ENCODE measurements at places on chromosomes 12 and 14. TPM values are rescaled to one million over a fixed set of nuclear protein-coding genes. Genes with fewer than 3 reads are reported as not detected.

DNA sequence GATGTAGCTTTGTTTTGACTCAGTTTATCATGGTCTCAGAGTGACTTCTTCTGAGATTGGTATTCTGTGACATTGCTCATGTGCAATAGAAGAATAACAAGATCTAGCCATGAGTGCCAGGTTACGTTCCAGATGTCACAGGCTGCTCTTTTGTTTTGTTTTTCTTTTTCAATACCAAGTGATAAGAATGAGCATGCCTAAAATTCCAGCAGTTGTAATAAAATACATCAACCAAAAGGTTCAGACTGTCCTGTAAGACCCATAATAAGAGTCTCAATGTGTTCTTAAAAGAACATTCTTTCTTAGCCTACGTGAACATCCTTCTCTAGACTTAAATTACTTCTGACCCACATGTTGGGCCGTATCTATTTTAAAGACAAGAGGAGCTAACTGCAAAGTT, 669.2 kb downstream of the DIO2 start:
- DNase-seq = no peak

DNA sequence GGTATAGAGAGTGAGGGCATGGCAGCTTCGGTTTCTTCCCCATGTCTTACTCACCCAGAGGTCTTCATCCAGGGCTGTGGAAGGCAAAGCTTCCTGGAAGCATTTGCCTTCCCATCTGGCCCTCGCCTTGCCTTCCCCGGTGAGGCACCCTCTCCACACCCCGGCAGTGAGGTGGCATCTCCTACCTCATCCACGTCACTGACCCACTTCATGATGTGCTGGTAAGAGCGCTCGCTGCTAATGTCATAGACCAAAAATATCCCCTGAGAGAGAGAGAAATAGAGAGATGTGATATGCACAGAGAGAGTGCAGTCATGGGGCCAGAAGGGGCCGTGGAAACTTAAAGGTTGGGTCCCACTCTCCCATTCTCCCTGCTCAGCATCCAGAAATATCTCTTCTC, 8.3 kb upstream of the GPX2 start:
- peak; percentile 69 for DNase-seq

GRCh38 chr14:59101476-59101875, 87.0 kb upstream of the DAAM1 start:
- DNase-seq = no peak

DNA sequence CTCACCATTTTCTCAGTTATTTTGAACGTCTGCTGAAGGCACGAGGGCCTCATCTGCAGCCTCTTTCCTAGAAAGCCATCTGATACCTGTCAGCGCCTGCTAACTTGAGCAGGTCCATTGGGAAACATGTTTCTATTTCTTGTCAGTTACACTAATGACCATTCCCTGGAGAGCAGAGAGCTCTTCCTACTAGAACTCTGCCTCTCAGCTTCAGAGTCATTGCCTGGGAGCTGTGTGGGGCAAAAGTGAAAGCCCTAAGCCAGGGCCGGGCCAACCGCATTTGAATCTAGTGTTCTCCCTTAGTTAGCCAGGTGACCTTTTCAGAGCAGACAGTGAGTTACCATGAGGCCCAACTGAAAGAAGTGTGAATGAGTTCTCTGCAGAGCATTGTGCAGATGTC, 135.8 kb downstream of the EML1 start:
- DNase-seq = no peak

DNA sequence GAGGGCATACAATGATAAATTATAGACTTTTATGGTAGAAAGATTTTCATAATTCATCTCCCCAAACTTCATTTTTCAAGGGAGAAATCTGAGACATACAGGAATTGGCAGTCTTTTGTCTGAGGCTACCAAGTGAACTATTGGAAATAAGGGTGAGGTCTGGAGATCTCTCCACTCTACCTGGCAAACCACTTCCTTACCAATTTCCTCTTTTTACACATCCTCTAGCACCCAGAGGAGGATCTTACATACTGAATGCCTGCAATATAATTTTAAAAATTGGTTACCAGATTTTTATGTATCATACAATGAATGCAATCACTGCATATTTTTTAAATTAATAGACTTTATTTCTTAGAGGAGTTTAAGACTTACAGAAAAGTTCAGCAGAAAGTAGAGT, 6.6 kb downstream of the PDE6H start:
- DNase-seq = no peak

DNA sequence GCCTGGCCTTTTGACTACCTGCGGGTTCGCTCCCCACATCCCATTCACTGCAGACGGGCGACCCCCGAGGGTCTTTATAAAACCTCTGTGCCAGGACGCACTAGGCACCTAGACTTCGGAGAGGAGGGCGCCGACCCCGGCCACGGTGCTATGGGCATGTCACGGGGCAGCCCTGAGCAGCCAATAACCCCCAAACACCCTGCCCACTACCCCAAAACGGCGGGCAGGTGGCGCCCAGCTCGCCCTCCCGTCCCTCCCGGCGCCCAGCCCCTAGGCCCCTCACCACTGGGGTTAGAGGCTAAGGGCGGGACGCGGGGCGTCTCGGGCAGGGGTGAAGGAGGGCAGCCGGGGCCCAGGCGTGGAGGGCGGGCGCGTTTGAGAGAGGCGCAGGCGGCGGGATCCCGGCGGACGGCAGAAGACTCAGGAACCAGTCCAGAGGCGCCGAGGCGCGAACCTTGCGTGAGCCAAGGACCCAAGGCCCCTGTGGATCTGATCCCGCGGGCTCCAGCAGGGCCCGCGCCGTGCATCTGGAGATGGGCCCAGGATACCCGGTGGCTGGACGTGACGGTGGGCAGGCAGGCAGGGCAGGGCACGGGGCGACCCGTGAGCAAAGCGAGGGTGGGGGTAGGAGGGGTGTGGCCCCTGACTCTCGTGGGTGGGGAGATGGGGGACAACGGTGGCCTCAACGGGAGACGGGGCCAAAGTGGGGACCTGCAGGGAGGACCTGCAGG, 11.1 kb downstream of the KRT85 start:
- no peak for DNase-seq

GRCh38 chr12:52537101-52537500, 15.8 kb downstream of the KRT71 start:
- DNase-seq = no peak

GRCh38 chr14:99043756-99044155, 228.2 kb downstream of the BCL11B start:
- DNase-seq = no peak

The KRT85 gene
- not detected for total RNA-seq

The KLHDC1 gene
- total RNA-seq = 11.8 TPM

The DPF3 gene
- 23.3 TPM for total RNA-seq

The KDM5A gene
- 38.1 TPM for total RNA-seq

The ENDOU gene
- 0.68 TPM for total RNA-seq

The PPFIA2 gene
- 0.35 TPM for total RNA-seq
